ENCODE measurements at places on chromosomes 2 and 18. TPM values are rescaled to one million over a fixed set of nuclear protein-coding genes. Genes with fewer than 3 reads are reported as not detected.
A peak's percentile ranks its signal among the peaks of the same experiment; 100 is the strongest.

- H3K4me3 ChIP-seq = no peak overlapping the region
- no peaks in the 10 kb centered on the region for H3K27me3 ChIP-seq
- no peak overlapping the region for H3K27ac ChIP-seq
- H3K36me3 ChIP-seq = no peaks in the 10 kb centered on the region
- no peaks in the 10 kb centered on the region for H3K4me1 ChIP-seq
These were observed 63.0 kb upstream of the CCBE1 start for GRCh38 chr18:59760212-59760611.

DNA sequence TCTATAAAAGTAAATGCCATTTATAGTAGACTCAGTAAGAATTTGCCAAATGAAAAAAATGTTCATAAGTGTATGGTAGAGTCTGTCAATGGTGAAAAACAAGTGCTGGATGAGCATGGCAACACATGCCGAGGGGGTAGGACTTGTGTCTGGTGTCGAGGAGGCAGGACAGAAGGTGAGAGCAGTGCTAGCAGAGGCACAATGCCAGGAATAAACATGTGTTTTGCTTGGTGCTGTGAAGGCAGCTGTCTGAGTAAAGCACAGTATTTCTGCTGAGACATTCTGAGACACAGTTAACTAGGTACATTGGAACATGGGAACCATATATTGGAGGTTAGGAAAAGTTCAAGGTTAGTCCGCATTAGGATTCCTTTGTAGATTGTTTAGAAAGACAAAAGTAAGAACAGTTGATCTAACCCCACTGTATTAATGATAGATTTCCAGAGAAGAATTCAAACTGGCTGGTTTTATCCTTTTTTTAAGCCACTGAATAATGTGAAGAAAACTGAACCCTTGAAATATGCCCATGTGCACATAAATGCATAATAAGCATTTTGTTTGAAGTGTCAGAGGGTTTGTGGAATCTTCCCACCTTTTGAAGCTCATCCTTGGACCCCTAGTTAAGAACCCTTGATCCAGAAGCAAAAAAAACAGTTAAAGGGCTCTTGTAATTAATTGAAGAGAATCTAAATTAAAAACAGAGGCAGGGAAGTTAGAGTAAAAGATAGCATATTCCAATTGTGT, 7.1 kb downstream of the RBM45 start:
- no peak overlapping the region for H3K27ac ChIP-seq
- DNase-seq = no peak
- no peak overlapping the region for H3K4me3 ChIP-seq
- no peaks in the 10 kb centered on the region for H3K36me3 ChIP-seq
- no peaks in the 10 kb centered on the region for H3K4me1 ChIP-seq

DNA sequence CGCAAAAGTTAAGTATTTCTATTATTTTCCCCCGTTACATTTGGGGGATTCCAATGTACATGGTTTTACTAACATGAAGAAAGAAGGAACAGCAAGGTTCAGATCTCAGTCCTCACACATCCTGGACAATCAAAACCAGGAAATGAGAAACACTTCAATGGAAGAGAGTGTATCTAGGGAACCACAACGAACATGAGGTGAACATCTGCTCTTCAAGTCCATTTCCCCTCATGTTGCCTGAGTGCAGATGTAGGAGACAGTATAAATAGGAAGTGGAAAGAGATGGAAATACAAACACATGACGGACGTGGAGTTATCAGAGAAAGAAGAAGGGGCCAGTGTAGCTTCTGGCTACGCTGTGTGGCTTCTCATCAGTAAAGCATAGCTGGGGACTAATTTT, 52.6 kb downstream of the CHN1 start:
- H3K36me3 ChIP-seq = no peaks in the 10 kb centered on the region
- H3K27ac ChIP-seq = no peak overlapping the region

- no peaks in the 10 kb centered on the region for H3K27me3 ChIP-seq
- DNase-seq = no peak
- H3K27ac ChIP-seq = no peak overlapping the region
- no peak overlapping the region for H3K4me3 ChIP-seq
- no peaks in the 10 kb centered on the region for H3K4me1 ChIP-seq
These were observed 3.1 kb upstream of the B3GNT2 start for GRCh38 chr2:62192811-62193210.

- H3K4me1 ChIP-seq = no peaks in the 10 kb centered on the region
- H3K27ac ChIP-seq = peak overlapping the region; percentile 96
- no peak for DNase-seq
These were observed 61.5 kb downstream of the TNS1 start for GRCh38 chr2:217941339-217941738.

DNA sequence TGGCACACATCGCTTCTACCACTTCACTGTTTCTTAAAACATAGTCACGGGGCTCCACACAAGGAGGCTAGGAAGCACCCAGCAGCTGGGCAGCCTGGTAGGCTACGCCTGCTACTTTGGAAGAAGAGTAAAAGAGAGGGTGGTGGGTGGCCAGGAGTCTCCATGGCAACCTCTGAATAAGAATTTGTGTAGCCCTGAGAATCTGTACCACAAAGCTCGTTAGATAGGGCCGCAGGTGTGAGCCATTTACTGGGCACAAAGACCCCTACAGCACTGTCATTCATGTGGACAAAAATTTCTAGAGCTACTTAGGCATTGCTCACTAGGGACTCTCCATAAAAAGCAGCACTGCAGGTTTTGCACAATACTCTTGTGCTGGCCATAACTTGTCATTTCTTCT, 166.4 kb upstream of the MSH6 start:
- H3K27ac ChIP-seq = no peak overlapping the region
- DNase-seq = no peak
- no peak overlapping the region for H3K4me3 ChIP-seq
- no peaks in the 10 kb centered on the region for H3K36me3 ChIP-seq
- H3K4me1 ChIP-seq = no peaks in the 10 kb centered on the region

DNA sequence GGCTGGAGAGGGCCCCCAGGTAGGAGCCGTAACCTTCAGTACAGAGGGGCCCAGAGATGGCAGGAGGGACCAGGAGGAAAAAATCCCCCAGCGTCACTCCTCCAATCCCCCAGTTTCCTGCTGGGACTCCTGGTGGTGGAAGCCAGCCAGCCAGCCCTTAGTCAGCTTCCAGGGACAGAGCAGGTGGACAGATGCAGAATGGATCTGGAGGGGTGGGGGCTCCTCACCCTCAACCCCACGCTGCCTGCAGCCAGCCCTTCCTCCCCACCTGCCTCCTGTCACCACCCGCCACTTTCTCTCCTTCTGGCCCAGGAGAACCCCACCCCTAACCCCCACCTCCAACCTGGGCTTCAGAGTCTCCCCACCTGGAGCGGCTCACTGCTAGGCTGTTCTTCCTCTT, 21.1 kb downstream of the EMX1 start:
- DNase-seq = no peak
- H3K27me3 ChIP-seq = no peaks in the 10 kb centered on the region
- no peaks in the 10 kb centered on the region for H3K36me3 ChIP-seq

GRCh38 chr2:23483791-23484190, 98.8 kb downstream of the KLHL29 start:
- H3K36me3 ChIP-seq = no peaks in the 10 kb centered on the region
- H3K4me3 ChIP-seq = no peak overlapping the region
- no peaks in the 10 kb centered on the region for H3K4me1 ChIP-seq
- no peaks in the 10 kb centered on the region for H3K27me3 ChIP-seq

DNA sequence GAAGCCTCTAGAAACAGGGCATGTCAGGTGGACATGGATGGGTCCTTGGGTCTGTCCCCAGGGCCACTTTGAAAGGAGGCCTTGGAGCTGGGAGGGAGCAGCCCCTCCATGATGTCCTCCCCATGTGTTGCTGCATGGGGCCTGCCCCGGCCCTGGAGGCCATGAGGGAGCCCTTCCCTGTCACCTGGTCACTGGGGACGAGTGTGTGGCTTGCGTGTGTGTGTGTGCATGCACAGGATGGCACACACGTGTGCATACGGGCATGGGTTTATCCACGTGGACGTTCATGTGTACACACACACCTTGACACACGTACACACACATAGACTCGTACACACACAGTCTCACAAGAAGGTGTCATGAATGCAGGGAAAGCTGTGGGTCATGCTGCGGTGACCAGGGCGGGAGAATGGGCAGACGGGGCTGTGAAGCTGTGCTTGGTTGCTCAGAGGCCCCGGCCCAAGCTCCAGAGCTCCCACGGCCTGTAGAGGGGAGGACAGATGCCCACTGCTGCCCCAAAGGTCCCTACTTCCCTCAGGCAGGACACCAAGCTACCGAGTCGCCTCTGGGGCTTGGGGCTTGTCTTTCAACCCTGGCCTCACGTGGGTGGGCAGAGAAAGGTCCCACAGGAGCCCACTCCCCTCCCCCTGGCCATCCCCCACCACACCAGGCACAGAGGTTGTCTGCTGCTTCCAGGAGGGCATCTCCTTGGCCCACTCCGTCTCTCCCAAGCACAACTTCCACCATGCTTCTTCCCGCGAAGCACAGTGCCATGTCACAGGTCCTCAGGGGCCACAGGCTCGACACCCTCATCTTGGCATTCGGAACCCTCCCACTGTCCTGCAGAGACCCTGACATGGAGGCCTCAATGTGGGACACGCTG, 42.3 kb upstream of the GPC1 start:
- H3K4me1 ChIP-seq = no peaks in the 10 kb centered on the region
- H3K27ac ChIP-seq = no peak overlapping the region
- H3K27me3 ChIP-seq = no peaks in the 10 kb centered on the region
- H3K36me3 ChIP-seq = no peaks in the 10 kb centered on the region

DNA sequence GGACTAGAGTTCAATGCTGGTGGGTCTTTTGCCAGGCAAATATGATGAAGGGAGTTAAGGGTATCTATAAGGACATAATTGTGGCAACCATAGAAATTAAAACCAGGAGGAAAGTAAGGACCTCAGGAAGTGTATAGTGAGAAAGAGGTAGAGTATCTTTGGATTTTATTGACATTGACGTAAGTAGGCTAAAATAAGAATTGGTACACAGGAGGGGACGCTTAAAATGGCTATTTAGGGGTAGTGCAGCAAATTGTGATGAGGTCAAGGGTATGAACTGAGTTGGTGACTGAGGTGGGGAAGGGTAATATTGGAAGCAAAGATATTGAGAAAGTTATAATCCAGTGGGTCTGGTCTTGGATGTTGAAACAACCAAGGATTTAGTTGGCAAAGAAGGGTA, 42.7 kb downstream of the MARCHF7 start:
- H3K4me3 ChIP-seq = no peak overlapping the region
- H3K27ac ChIP-seq = no peak overlapping the region
- no peaks in the 10 kb centered on the region for H3K27me3 ChIP-seq
- no peak for DNase-seq
- H3K36me3 ChIP-seq = no peaks in the 10 kb centered on the region

DNA sequence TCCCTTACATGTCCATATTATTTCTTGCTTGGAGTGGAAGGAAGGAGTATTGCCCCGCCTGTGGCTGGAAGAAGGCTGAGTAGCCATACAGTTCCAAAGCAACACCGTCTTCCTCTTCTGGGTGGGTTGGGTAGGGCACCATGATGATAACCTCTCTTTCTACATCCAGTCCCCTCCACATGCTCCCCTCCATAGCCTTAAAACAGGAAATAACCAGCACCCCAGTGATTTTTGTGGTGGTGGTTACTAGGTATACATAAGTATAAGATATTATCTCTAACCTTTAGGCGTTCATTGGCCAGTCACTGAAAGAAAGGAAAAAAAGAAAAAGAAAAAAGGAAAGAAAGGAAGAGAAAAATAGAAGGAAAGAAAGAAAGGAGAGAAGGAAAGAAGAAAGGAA, 63.1 kb downstream of the CXCR4 start:
- H3K4me3 ChIP-seq = no peak overlapping the region
- H3K36me3 ChIP-seq = no peaks in the 10 kb centered on the region
- H3K4me1 ChIP-seq = no peaks in the 10 kb centered on the region
- DNase-seq = no peak
- no peak overlapping the region for H3K27ac ChIP-seq

DNA sequence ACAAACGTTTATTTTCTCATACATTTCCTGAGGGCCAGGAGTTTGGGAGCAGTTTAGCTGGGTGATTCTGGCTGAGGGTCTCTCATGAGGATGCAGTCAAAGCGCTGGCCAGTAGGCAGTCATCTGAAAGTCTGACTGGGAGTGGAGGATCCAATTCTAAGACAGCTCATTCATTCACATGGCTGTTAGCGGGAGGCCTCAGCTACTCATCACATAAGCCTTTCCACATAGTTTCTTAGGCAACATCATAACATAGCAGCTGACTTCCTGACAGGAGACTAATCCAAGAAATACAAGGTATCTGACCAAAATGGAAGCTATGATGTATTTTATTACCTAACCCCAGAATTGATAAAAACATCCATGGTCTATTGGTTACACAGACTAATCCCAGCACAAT, 2.9 kb upstream of the MRPL44 start:
- DNase-seq = no peak
- no peaks in the 10 kb centered on the region for H3K36me3 ChIP-seq
- no peak overlapping the region for H3K4me3 ChIP-seq
- H3K27me3 ChIP-seq = no peaks in the 10 kb centered on the region
- H3K27ac ChIP-seq = no peak overlapping the region

- DNase-seq = no peak
- no peaks in the 10 kb centered on the region for H3K4me1 ChIP-seq
- no peak overlapping the region for H3K27ac ChIP-seq
- H3K4me3 ChIP-seq = no peak overlapping the region
- H3K36me3 ChIP-seq = no peaks in the 10 kb centered on the region
These were observed 62.2 kb downstream of the SPIRE1 start for GRCh38 chr18:12595571-12596255.

DNA sequence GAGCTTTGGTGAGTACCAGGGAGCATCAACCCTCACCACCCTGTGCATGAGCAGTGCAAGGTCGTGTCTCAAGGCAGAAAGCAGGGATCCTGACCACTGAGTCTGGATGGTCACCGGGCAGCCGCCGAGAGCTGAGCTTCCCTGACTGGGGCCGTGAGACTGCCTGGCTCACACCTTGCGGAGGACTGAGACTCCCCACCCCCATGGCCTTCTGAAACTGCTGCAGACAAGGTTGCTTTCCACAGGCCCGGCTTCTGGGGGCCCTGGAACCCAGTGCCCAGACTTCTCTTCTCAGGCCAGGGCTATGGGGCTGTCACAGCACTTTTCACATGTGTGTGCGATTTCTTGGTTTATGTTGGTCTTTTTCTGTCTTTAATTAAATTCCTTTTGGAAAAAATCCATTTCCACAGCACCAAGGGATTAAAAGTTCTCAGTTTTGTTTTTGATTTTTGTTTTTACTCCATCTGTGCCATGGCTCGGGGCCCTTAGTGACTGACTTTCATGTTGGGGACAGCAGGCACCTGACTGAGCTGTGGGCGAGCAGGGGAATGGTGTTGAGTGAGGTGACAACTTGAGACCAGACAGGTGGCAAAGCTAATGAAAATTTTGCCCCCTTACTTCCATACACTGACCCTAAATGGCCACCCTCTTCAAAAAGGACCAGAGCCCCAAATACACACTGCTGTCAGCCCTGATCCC, 297.9 kb downstream of the CYP26B1 start:
- peaks cover 8% of the 10 kb centered on the region for H3K4me1 ChIP-seq
- H3K27ac ChIP-seq = no peak overlapping the region
- H3K27me3 ChIP-seq = peaks cover 8% of the 10 kb centered on the region
- H3K4me3 ChIP-seq = no peak overlapping the region

FAM237A gene
- not detected for total RNA-seq

UBXN4 gene
- 101 TPM for total RNA-seq

FAM161A gene
- total RNA-seq = 3.6 TPM

CYP27A1 gene
- total RNA-seq = 65.0 TPM

PTPN4 gene
- 49.6 TPM for total RNA-seq

All from breast epithelium (tissue), 4 donors.